Effector memory CD8-positive, alpha-beta T cell (primary cell): ENCODE measurements at places on chromosomes 13 and 19.

DNA sequence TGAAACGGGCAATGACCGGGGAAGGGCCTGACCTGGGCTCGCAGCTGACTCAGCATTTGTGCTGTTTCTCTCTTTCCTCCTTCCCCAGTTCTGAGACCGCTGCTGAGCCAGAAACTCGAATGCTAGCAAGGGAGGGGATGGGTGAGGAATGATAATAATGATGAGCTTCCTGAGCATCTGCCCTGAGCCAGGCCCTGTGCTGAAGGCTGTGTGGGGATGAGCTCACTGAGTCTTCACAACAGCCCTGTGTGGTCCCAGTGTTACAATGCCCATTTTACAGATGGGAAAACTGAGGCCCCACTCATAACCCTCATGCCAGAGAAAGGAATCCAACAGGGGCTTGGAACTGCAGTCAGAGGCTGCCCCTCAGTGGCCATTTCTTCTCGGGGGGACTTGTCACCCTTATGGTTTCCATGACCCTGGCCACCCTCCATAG lies 8.1 kb downstream of the SULT2B1 start:
- peaks cover 15% of the 10 kb centered on the region for H3K27me3 ChIP-seq
- H3K36me3 ChIP-seq, result peaks cover 2% of the 10 kb centered on the region
- no peak for DNase-seq

DNA sequence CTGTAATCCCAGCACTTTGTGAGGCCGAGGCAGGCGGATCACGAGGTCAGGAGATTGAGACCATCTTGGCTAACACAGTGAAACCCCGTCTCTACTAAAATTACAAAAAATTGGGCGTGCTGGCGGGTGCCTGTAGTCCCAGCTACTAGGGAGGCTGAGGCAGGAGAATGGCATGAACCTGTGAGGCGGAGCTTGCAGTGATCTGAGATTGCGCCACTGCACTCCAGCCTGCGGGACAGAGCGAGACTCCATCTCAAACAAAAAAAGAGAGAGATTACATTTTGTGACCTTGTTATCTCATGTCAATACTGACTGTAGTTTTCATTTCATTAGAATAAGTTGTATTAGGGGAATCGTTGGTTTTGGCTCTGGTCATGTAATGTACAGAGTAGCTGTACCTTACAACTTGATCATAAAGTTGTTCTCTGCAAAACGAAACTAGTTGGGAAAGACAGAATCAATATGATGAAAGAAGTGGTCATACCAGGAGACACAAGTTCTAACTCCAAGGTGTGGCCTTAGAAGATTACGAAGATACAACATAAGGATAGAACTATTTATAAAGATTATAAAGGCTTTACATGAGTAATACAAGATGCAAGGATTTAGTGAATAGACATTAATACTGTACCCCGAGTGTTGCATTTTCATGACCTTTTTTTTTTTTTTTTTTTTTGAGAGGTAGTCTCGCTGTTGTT lies 15.3 kb downstream of the TMEM38A start:
- no peaks in the 10 kb centered on the region for H3K36me3 ChIP-seq
- H3K4me1 ChIP-seq, result no peaks in the 10 kb centered on the region
- DNase-seq, result no peak
- no peak overlapping the region for H3K4me3 ChIP-seq

DNA sequence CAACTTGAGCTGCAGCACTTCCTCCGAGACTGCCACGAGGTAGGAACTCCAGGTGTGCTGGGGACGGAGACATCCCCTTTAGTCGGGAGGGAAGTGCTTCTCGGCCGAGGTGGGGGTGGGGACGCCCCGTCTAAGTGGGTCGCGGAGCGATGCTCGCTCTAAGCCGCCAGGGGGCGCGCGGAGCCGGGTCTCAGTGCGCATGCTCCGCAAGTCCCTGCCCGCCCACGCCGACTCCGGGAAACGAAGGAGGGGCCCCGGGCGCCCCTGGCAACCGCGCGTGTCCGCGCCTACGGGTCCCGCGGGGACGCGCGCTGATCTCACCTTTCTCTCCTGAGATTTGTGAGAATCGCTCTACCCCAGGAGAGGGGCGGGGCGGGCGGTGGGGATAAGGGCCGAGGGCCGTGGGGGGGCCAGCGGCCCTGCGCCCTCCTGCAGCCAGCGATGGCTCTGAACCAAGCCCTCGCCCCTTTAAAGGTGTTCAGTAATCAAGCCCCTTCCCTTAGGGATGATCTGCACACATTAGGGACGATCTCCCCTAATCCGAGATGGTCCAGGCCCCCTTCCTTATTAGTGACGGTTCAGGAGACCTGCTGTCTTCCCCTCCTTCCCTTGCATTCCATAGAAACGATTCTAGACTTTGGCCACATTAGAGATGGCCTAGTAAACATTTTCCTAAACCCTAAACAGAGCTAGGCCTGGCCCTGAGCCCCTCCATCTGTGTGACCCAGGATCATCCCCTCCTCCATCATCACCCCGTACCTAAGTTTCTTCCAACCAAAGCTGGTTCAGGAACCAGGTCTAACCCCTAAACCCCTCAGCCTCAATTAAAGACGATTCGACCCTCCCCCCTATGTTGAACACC lies 47.3 kb upstream of the SHKBP1 start:
- peak; percentile 89 for DNase-seq
- H3K27me3 ChIP-seq, result peaks cover 34% of the 10 kb centered on the region
- H3K27ac ChIP-seq, result peak overlapping the region; percentile 20
- H3K4me3 ChIP-seq, result peak overlapping the region; percentile 63

DNA sequence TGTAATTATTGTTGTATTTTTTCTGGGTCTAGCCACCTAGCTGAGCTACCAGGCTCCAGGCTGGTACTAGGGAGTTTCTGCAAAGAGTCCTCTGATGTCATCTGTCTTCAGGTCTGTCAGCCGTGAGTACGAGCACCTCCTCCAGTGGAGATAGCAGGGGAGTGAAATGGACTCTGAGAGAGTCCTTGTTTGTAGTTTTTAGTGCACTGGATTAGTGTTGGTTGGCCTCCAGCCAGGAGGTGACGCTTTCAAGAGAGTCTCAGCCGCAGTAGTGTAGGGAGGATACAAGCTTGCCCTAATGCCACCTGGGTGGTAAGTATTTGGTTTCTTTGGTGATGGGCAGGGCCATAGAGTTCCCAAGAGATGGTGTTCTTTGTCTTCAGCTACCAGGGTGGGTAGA lies 384.8 kb downstream of the SLC7A1 start:
- H3K27ac ChIP-seq, result no peak overlapping the region
- no peaks in the 10 kb centered on the region for H3K4me1 ChIP-seq
- H3K36me3 ChIP-seq, result no peaks in the 10 kb centered on the region
- no peak for DNase-seq

- peaks cover 5% of the 10 kb centered on the region for H3K4me1 ChIP-seq
- peaks cover 23% of the 10 kb centered on the region for H3K27me3 ChIP-seq
- no peak overlapping the region for H3K4me3 ChIP-seq
- peaks cover 2% of the 10 kb centered on the region for H3K36me3 ChIP-seq
- H3K27ac ChIP-seq, result no peak overlapping the region
Observed at GRCh38 chr19:49968279-49968922, 7.4 kb upstream of the SIGLEC11 start.

GRCh38 chr13:38763446-38764381 lies 76.8 kb downstream of the FREM2 start:
- H3K36me3 ChIP-seq, result no peaks in the 10 kb centered on the region
- no peaks in the 10 kb centered on the region for H3K27me3 ChIP-seq
- no peak overlapping the region for H3K27ac ChIP-seq
- no peak overlapping the region for H3K4me3 ChIP-seq

GRCh38 chr13:28494778-28495537 lies at the start of gene FLT1:
Gene FLT1 (minus strand): TSS chr13:28495128. CDS start chr13:28494843, 285 bp downstream.
- H3K36me3 ChIP-seq, result no peaks in the 10 kb centered on the region
- H3K27me3 ChIP-seq, result peaks cover 65% of the 10 kb centered on the region
- no peak within 1 kb of the TSS for H3K27ac ChIP-seq
- no peak within 1 kb of the TSS for H3K4me3 ChIP-seq

GRCh38 chr19:46537136-46538097 lies 41.8 kb upstream of the PNMA8B start:
- H3K36me3 ChIP-seq, result peaks cover 3% of the 10 kb centered on the region
- no peak overlapping the region for H3K4me3 ChIP-seq
- H3K27me3 ChIP-seq, result peaks cover 24% of the 10 kb centered on the region
